Foreskin keratinocyte (primary cell): ENCODE measurements at places on chromosomes 3 and 15. TPM values are rescaled to one million over a fixed set of nuclear protein-coding genes. Genes with fewer than 3 reads are reported as not detected.
A peak's percentile ranks its signal among the peaks of the same experiment; 100 is the strongest.

The MAP1A gene
- 0.04 and 0.08 TPM in 2 replicates for polyA plus RNA-seq

DNA sequence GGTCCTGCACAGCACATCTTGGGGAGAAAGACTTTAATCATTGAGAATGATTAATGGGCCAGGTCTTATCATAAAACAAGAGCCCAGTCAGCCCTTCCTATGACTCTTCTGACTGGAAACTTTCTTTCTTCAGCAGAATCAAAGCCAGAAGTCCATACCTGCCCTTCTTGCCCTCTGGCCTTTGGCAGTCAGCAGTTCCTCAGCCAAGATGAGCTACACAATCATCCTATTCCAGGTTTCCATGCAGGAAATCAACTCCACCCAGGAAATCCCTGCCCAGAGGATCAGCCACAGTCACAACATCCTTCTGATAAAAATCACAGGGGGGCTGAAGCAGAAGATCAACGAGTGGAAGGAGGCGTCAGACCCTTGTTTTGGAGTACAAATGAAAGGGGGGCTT, 26.9 kb downstream of the ZNF589 start:
- DNase-seq, result peak; percentile 46

DNA sequence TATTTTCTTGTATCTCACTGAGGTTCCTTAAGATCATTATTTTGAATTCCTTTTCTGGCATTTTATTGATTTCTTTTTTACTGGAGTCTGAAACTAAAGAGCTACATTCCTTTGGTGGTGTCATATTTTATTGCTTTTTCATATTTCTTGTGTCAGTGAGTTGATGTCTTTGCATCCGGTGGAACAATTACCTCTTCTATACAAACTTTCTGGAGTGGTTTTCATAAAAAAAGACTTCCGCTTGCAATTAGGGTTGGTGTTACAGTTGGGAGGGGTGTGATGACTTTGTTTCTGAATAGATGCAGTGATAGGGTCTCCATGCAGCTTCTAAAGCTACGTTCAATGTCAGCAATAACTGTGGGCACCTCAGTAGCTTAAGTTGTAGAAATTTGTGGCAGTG, 181.7 kb downstream of the LPP start:
- no peak for DNase-seq

DNA sequence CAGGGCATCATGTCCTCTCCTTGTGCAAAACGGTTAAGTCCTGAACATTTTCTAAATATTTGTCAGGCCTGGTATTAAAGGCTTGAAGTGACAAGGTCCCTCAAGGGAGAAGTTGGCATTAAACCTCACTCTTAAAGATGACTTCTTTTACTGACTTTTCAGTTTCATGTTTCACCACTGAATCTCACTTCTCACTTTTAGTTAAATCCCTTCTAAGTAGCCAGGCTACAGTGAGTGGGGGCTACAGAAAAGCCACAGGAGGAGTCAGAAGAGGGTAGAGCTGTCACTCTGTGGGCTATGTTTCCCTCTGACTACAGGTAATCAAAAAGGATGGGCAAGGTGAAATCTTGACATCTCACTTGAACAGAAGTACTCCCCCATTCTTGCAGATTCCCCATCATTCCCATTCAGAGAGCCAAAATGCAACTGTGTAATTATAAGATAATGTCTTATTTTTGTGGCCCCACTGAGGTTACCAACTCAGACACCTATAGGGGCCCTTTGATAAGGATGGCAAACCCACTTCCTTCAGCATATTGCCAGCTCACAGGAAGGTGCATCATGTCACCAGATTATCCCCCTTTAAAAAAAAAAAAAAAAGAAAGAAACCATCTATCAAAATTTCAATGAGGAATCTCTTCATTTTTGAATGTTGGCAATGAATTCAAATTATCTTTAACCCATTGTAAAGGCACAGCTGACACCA, 790.1 kb upstream of the CFAP20DC start:
- DNase-seq, result no peak

DNA sequence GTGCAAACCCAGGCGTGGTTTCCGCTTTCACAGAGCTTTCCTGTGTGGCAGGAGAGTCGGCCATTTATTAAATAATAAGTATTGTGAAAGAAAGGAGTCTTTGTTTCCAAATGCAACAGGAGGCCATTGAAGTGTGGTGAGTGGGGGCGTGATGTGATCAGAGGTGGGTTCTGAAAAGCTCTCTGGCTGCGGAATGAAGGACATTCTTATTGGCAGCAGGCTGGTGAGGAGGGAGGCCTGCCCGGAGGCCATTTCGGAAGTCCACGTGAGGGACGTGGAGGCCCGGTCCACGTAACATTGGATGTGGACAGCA, 11.1 kb downstream of the ARNT2 start:
- DNase-seq, result no peak

DNA sequence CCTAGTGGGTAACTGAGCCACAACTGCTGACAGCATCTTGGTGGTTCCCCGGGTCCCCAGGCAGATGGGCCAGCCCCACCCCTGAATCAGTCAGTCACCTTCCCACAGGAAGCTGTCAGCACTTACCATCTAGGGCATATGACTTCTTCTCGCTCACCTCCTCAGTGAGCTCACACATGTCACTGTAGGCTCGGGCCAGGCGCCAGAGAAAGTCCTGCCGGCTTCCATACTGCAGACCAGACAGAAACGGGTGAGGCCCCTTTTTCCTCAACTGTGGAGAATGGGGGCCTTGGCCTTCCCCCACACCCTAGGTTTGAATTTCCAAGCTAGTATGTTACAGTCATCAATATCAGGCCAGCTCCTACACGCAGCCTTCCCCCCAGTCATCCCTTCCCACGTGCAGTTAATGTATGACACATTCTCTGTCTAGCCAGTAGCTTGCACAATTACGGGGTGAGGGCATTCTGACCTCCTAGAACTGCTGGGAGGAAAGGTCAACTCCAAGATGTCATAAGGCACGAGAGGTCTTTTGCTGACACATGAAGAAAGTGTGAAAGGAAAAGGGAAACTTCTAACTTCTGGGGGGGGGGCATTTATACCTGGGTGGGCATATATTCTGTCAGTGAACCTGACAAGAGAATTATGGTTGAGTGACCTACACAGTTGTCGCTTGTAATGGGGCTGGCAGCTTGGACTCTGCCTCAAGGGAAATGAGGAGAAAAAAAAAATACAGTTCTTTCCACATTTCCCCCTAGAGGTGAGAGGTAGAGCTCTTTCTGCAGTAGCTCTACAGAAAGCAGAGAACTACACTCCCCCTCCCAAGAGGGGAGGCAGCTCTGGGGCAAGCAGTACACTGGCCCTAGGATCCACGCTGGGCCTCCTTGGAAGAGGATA, 10.9 kb downstream of the RMDN3 start:
- peak; percentile 63 for DNase-seq

- no peak for DNase-seq
Observed at GRCh38 chr3:25000971-25001591, 427.0 kb upstream of the RARB start.

DNA sequence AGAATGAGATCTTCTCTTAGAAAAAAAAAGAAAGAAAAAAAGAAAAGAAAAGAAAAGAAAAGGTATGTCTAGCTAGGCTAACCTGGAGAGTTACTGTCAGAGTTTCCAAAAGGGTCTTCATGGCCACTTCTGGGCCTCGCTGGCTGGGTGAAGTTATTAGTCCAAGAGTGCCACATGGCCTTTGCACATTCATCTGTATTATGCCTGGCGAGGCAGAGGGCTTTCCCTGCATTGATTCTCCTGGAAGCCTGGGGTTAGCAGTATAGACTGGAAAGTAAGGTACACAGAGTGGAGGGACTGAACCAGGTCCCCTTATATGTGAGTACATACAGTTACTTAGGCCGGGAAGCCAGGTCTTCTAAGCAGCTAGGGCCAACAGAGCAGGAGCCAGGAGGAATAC, 54.8 kb upstream of the CGNL1 start:
- DNase-seq, result no peak

The PROK2 gene
- polyA plus RNA-seq, result not detected in 2 replicates

GRCh38 chr3:40035177-40035576, 225.8 kb downstream of the MYRIP start:
- peak; percentile 39 for DNase-seq

The ST3GAL6 gene
- polyA plus RNA-seq, result 0.99 and 1.3 TPM in 2 replicates

DNA sequence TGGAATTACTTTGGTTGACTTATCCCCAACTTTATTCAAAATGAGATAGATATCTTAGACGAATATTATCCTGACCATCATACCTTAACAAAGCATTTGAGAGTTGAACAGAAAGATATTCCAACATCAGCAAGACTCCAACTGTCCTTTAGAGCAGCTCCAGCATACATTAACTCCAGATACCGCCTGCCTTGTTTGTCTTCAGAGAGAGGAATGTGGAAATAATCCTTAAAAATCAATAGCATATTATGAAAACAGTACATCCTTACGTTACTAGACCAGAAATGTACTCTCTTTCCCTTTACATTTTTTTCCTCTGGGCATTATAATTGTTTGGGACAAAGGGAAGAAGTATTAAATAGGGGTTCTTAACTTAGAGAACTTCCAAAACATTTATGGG, 1.7 kb downstream of the ANKUB1 start:
- no peak for DNase-seq

DNA sequence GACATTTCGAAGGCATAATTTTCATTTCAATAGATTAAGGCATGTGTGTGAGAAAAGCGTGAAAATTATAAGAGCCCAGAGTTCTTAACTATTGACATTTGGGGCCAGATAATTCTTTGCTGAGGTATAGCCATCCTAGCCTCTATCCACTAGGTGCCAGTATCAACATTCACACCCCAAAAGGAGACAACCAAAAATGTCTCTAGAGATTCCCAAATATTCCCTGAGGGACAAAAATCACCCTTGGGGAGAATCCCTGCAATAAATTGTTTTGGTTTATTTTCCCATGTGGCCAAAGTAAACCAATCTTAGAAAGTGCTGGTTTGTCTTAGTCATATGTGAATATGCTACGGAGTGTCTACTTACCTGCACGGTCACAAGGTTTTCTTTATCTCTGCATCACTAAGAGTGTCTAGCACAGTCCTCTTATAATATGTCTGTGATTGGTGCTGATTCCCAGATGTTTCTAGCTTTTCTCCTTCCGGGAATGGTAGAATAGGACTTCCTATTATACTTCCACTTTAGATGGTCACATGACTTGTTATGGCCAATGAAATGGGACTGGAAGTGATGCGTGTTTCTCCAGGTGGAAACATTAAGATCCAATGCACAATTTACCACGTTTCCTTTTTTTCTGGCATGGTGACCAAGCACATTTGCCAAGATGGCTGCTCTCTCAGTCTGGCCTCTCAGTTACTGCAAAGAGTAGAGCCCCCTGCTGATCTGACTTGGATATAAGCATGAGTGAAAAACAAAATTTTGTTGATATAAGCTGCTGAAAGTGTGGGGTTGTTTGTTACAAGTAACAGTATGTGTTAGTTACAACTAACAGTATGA, 8.0 kb upstream of the KBTBD8 start:
- DNase-seq, result no peak

The CSTA gene
- polyA plus RNA-seq, result 474 and 545 TPM in 2 replicates

DNA sequence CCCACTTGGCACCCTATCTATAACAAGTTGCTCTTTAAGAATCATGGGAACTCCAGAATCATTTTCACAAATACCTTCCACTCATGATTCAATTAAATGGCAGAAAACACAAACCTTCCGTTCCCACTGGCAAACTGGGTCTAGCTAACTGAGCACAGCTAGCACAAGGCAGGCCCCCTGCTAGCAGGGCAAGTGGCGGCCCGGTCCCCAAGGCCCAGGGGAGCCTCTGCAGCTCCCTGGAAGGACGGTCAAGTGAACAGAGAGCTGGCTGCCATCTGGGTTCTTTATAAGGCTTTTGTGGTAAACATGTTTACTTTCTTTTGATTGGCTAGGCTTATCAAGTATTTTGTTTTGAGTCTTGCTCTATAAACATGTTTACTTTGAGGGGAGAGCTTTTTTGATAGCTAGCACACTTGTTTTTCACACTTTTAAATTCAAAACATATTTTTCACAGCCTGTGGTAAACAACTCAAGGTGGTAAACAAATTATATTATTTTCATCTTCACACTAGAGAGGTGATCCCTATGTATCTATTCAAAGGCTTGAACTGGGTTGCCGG, 81.4 kb downstream of the FOXP1 start:
- no peak for DNase-seq

The GLDN gene
- polyA plus RNA-seq, result not detected in 2 replicates

The MEGF11 gene
- polyA plus RNA-seq, result not detected in 2 replicates

DNA sequence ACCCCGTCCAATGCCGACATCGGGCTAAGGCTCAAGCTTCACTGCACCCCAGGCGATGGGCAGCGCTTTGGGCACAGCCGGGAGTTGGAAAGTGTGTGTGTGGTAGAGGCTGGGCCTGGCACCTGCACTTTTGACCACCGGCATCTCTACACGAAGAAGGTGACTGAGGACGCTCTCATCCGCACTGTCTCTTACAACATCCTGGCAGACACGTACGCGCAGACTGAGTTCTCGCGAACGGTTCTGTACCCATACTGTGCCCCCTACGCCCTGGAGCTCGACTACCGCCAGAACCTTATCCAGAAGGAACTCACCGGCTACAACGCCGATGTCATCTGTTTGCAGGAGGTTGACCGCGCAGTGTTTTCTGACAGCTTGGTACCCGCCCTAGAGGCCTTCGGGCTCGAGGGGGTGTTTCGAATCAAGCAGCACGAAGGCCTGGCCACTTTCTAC, 1.0 kb downstream of the PDE12 start:
- peak; percentile 18 for DNase-seq

The CACNA2D3 gene
- 0.04 and 0.62 TPM in 2 replicates for polyA plus RNA-seq

DNA sequence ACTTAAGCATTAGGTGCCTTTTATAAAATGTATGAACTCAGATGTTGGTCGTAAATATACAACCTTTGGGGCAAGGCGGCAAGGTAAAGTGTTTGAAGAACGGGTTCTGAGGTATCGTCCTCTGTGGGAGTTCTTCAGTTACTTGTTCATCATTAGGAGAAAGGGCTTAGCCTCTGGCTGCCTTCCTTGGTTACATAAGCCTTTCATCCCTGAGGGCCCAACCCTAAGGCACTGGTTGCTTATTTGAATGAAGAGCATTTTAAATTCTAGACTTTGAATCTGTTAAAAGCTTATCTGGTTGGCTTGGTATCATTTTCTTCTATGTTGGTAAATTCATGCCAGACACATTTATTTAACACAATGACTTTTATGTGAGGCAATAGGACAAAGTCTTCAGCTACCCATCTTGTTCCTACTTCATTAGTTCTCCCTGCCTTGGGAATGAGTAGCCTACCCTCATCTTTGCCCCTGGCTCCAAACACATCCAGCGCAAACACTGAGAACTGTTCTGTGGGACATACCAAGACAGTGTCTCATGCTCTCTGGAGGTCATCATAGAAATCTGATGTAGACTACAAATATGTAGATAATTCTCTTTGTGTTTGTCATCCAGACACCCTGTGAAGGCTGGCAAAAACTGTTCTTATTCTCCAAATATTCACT, 12.4 kb upstream of the CCDC80 start:
- DNase-seq, result peak; percentile 99

The CDCP1 gene
- polyA plus RNA-seq, result 61.3 and 62.2 TPM in 2 replicates

GRCh38 chr3:10247679-10248183, 528 bp upstream of the TATDN2 start:
- DNase-seq, result no peak
